DND-41 (cell line): ENCODE measurements at places on chromosomes 6 and 20.

- no peak for DNase-seq
These were observed 46.0 kb upstream of the TOP1 start for GRCh38 chr20:40982415-40983145.

- no peak for DNase-seq
These were observed 544 bp upstream of the TP53INP2 start for GRCh38 chr20:34703424-34704176.

GRCh38 chr6:140029551-140029950 is 655.1 kb upstream of the CITED2 start:
- DNase-seq: no peak

DNA sequence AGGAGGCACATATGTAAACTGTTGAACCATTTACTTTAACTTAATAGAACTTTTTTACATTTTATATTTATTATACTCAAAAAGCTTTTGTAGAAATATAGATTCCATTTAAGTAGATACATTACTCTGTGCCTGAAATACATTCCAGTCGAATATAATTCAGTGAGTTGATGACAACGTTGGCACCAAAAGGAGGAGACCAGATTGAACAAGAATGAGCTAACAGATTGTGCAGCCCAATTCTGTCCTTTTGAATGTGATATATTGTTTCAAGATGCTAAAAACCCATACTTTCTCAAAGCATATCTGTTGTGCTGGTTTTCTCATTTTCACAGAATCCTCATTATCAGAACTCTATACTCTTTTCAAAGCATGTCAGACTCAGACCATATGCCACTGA is 147.4 kb upstream of the SIM1 start:
- DNase-seq: no peak

DNA sequence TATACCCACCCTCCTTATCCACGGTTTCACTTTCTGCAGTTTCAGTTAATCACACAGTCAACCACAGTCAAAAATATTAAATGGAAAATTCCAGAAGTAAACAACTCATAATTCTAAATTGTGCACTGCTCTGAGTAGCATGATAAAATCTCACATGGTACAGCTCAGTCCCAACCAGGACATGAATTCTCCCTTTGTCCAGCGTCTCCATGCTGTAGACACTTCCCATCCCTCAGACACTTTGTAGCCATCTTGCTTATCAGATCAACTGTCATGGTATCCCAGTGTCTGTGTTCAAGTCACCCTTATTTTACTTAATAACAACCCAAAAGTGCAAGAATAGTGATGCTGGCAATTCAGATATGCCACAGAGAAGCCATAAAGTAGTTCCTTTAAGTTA is 94.7 kb downstream of the PDE10A start:
- no peak for DNase-seq

- DNase-seq: peak; percentile 7
These were observed 80.0 kb upstream of the RPS6KA2 start for GRCh38 chr6:166707045-166707444.

DNA sequence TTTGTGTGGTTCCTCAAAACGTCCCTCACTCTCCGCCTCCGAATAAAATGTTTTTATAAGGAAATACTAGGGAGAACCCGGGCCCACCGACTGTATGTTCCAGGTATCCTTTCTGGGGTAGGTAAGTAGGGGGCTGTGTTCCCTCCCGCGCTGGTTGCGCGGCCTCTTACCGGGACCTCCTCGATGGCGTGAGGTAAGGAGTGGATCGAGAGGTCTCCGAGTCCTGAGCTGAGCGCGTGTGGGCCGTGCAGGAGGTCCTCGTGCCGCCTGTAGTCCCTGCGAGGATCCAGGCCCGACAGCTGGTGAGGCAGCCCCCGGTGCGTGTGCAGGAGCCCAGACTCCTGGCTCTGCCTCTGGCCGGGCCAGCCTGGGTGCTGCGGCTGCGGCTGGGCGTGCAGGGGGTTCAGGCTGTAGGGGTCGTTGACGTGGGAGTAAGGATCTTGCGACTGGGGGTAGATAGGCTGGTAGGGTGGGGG is 5.1 kb downstream of the TFAP2A start:
- DNase-seq: no peak

DNA sequence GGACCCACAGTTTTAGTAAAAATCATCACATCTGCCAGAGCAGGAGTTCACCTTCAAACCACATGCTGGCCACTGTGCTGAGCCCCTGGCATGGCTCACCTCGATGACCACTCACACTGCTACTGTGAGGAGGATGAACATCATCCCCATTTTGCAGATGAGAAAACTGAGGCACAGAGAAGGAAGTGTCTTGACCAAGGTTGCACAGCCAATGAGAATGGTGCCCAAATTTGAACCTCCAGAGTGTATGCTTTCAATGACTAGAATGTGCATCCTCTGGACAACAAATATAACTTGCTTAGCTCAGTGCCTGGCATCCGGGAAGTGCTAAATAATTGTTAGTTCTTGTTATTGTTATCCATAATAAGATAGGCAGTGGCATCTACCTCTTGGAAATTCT is 37.2 kb upstream of the FAM83D start:
- DNase-seq: no peak

DNA sequence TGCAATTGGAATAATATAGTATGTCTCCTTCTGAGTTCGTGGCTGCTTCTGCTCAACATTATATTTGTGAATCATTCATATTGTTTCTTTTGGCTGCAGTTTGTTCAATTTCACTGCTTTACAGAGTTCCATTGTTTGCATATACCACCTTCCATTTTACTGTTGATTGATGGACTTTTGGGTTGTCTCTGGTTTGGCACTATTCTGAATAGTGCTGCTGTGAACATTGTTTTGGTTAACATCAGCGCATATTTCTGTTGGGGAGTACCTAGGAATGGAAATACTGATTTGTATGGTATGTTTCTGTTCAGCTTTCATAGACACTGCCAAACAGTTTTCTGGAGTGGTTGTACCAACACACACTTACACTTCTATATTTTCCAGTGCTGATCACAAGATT is 46.9 kb downstream of the UST start:
- no peak for DNase-seq

DNA sequence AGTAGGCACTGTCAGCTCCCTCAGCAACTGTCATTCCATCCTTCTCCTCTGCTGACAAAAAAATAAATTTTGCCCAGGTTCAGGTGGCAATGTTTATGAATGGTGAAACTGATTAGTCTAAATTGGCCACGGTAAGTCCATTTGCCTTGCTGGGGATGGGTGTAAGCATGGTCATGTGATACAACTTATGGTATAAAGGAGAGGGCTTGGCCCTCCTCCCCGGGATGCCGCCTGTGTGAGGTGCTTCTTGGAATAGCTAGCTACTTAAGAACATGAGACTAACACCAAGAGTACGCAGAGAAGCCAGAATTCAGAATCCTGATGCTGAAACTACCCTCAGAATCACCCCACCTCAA is 94.4 kb upstream of the MAP7 start:
- DNase-seq: no peak

DNA sequence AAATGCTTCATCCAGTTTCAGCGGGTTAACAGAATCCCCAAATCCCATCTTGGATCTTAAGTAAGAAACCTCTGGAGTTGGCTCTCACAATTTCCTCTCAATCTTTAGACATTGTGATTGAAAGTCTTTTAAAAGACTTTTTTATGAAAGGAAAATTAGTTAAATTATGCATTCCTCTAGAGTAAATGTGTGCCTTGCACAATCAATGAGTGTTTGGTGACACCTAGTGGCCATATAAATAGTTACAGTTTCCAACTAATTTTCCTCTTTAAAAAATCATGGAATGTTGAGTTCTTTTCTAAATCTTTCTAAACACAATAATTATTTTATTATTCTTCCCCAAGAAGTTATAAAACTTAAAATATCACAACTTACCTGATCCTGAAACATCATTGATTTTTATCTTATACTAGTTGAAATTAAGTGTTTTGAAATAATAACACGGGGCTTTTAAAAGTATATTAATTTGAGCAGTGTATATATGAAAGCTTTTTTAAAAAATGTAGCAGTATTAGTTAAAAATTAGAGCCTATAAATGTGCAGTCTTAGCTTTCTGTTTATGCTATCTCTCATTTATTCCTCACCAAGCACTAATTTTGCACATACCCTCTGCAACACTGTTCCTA is 66.4 kb downstream of the PKHD1 start:
- no peak for DNase-seq

DNA sequence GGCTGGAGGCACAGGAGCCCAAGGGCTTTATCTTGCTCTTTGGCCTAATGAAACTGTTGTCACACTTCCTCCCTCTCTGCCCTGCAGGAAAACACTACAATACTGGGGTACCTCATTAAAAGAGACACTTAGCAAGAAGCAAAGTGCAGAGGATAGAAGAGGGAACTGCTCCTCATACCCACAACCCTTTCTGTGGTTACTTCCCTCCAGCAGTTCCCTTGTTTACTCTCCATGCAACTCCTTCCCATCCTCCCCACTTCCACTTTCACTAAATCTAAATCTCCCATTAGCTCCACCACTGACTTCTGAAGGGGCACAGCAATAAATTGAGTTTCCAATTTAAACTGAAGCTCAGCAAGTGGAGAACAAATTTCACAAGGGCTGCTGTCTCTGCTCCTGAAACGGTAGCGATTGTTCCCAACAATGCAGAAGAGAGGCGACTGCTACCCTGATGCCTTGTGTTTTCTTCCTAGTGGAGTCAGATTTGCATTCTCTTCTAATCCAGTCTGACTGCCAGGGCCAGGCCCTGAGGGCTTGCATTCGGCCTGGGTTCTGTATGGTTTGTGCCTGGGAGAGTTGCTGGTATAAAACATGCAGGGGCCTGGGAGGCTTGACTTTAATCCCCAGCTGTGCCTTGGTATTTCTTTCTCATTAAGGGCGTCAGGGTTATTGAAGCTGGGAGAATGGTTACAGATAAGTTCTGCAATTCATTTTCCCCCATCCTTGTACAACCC is 454.7 kb downstream of the TFAP2B start:
- no peak for DNase-seq

DNA sequence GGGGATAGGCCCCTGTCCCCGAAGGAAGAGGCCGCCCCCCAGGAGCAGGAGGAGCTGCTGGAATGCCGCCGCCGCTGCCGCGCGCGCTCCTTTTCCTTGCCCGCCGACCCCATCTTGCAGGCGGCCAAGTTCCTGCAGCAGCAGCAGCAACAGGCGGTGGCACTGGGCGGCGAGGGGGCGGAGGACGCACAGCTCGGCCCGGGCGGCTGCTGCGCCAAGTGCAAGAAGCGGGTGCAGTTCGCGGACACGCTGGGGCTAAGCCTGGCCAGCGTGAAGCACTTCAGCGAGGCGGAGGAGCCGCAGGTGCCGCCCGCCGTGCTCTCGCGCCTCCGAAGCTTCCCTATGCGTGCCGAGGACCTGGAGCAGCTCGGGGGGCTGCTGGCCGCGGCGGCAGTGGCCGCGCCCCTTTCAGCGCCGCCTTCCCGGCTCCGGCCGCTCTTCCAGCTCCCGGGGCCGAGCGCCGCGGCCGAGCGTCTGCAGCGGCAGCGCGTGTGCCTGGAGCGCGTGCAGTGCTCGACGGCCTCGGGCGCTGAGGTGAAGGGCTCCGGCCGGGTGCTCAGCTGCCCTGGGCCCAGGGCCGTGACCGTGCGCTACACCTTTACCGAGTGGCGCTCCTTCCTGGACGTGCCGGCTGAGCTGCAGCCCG is 630 bp downstream of the PPP1R3G start:
- DNase-seq: no peak

DNA sequence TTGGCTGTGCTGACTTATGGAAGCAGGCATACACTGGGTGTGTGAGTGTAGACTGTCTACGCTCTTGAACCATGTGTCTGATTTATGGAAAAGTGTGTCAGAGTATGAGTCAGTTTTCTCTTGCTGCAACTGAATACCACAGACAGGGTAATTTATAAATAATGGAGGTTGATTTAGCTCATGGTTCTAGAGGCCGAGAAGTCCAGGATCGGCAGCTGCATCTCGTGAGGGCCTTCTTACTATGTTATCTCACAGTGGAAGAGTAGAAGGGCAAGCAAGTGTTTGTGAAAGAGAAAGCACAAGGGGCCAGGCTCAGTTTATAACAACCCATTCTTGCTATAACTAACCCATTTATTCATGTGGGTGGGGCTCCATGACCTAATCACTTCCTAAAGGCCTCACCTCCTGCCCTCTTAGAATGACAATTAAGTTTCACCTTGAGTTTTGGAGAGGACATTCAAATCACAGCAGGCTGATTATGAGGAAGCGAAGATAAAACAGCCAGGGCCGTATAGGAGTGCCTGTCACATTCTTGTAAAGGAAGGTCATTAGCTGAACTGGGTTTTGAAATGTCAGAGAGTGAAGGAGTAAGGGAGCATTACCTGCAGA is 6.7 kb downstream of the GPR31 start:
- no peak for DNase-seq

DNA sequence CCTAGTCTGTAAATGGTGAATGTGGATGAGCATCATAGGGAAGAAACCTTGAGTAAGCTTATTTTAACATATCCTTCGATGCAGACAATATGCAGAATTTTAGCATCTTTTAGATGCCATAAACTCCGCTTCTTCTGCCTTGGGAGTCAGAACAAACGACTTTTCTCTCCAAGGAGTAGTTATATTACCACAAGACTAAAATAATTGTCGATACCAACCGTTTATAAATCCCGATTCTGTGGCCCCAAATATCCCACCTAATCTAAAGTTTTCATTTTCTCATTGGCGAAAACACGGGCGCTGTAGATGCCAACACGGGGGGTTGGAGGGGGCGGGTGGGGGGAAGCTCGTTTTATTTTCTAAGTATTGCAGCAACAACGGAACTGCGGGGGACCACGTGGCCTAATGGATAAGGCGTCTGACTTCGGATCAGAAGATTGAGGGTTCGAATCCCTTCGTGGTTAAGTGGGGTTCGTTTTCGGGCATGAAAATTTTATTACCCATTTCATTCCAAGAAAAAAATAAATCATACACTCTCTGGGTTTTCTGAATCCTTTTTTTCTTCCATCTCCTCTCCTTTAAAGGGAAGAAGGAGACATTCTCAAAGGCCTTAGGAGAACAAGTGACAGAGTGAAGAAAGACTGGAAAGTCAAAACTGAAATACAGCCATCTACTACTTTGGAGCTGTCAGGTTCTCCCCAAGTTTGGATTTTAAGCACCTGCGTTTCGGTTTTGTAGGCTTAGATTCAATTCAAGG is 65.5 kb upstream of the BTN3A2 start:
- DNase-seq: no peak

- no peak for DNase-seq
These were observed 20.4 kb downstream of the OSBPL2 start for GRCh38 chr20:62258499-62259293.

GRCh38 chr6:127907960-127908640 is 7.2 kb upstream of the THEMIS start:
- no peak for DNase-seq

DNA sequence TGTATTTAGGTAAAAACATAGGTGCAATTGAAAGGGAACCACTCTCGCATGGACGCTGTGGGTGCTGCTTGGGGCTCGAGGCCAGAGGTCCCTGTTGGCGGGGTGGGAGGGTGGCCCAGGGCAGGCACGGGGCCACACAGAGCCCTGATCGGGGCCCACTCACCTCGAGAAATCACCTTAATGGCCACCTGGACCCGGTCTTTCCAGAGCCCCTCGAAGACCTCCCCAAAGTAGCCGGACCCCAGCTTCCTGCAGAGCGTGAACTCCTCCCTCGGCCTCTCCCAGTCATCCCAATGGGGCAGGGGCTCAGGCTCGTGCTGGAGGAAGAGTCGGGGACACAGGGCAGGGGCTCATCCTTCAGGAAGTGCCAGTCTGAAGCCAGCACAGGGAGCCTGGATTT is 3.8 kb downstream of the PTK6 start:
- DNase-seq: no peak
